Omental fat pad (tissue), 4 donors: ENCODE measurements at places on chromosomes 3 and 15.

GRCh38 chr3:115212615-115213014 lies 65.5 kb upstream of the ZBTB20 start:
- no peak for DNase-seq

DNA sequence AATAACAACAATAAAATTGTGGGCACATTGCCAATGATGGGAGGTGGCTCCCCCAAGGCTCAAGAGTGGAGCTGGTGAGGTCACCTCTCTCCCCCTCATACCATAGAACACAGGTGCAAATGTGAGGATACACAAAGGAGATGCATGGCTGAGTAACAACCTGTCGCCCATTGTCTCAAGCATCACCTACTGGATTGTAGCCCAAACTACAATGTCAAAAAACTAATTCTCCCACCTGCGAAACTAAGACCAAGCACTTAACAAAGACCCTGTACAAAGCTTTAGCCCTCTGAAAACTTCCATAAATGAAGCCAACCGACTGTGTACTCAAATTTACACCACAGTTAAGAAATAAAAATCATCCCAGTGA lies 50.4 kb upstream of the IGSF11 start:
- DNase-seq = no peak

DNA sequence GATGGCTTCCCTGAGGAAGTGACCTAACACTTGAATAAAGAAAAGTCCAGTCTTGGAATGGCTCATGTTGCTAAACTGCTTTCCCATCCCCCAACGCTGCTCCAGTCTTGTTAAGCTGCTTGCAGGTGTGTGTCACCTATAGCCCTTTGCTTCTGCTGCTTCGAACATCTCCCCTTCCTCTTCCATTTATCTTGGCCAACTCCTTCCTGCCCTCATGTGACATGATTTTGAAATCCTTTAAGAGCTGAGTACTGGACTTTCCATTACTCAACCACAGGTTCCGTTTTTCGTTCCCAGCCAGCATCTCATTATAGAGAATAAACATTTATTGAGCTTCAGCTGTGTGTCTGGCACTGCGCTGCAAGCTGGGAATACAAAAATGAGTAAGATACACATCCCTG lies 1.7 kb downstream of the ATG7 start:
- no peak for DNase-seq

DNA sequence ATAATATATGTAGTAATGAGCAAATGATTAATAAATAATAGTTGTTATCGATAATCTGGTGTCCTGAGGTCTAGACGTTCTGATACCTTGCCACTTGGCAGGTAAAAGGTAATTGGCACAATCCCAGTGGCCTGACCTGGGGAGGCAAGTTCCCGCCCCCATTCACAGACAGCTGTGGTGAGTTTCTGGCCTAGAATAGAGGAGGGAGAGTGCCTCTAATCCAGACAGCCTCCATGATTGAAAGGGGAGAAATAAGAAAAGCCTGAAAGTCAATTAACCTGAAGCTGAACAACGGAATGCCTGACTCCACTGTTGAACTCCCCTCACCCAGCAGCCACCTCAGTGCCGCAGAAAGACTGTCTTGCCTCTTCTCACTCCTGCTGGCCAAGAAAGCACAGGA lies 38.1 kb upstream of the SV2B start:
- no peak for DNase-seq

GRCh38 chr3:36837089-36837488 lies 72.7 kb upstream of the DCLK3 start:
- DNase-seq = no peak

GRCh38 chr15:88375234-88375927 lies 91.8 kb downstream of the MRPL46 start:
- DNase-seq = no peak
